ENCODE measurements at places on chromosomes 1 and 21.

DNA sequence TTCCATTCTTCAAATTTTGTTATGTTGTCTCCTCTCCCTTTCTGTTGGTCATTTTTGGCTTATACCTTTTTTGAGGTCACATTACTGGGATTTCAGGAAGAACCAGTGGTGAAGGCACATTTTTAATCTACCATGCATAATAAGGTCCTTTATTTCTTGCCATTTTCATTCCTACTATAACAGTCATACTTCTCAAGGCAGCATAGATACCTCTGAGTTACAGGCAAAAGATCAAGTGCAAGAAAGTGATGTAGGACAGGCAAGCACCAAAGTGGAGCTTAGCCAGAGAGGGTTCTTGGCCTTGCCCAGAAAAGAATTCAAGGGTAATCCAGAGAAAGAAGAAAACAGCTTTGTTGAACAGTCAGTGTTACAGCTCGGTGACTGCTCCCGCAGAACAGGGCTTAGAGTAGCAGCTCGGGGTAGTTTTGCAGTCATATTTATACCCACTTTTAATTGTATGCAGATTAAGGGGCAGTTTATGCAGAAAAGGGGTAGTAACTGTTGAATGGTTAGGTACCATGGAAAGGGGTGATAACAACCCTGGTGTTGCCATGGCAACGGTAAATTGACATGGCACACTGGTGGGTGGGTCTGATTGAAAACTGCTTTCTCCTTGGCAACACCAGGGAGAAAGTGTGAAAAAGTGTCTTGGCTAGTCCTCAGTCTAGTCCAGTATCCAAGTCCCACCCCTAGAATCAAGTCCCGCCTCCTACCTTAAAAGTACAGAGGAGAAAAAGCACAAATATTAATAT is 39.6 kb upstream of the DOCK7 start:
- DNase-seq, result no peak

GRCh38 chr1:161378014-161378413 is 10.3 kb upstream of the CFAP126 start:
- DNase-seq, result no peak

- no peak for DNase-seq
These were observed 71.7 kb upstream of the TMPRSS2 start for GRCh38 chr21:41579692-41580091.

DNA sequence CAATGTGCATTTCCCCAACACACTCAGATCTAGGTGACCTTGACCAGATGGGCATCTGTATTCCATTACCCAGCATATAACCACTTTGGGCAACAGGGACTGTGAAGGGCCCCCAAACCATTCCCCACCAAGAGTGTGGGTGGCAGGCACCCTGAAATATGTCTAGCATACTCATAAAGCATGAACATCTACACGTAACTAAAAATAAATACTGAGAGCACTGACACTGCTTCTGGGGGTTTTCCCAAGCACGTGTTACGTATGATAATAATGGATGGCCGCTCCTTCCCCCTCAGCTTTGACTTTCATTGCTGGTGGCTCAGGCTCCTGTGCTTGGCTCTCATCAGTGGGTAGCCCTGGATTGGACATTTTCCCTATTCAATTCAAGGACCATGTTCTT is 39.1 kb downstream of the IGSF3 start:
- DNase-seq, result no peak

GRCh38 chr1:215002471-215002870 is 80.1 kb upstream of the KCNK2 start:
- no peak for DNase-seq

GRCh38 chr1:12521096-12521495 is 96.9 kb downstream of the DHRS3 start:
- no peak for DNase-seq

DNA sequence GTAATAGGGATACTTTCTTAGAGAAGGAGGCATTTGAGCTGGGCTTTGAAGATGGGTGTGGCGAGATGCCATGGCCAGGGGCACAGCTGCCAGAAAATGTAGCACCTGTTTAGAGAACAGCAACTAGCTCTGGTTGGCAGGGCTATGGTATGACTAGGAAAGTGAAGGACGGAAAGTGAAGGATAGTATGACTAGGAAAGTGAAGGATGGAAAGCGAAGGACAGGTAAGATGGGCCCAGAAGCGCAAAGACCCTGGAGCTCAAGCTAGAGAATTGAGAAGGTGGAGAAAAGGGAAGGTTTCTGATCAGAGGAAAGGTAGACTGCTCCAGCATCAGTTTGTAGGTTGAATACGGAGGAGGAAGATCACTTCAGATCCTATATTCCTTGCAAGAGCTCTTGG is 205.4 kb downstream of the SLC35F3 start:
- DNase-seq, result no peak

- no peak for DNase-seq
These were observed 98.6 kb downstream of the ZNF281 start for GRCh38 chr1:200311256-200311655.

- no peak for DNase-seq
These were observed 8.4 kb downstream of the MYBPH start for GRCh38 chr1:203167026-203167912.

DNA sequence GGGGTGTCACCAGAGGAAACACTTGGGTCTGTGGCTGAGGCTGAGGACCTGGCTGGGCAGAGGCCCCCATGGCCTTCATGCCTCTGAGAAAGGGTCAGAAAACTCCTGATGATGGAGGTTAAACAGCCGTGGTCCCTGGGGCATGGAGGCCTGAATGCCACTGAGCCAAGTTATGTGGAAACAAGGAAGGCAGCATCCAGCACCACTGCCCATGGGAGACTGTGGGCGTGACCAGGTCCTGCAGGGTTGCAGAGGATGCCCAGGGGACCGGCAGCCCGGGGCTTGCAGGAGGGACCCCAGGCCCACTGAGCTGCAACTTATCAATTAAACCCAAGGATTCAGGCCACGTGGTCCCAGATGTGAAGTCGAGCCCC is 18.9 kb upstream of the COL6A2 start:
- DNase-seq, result no peak

DNA sequence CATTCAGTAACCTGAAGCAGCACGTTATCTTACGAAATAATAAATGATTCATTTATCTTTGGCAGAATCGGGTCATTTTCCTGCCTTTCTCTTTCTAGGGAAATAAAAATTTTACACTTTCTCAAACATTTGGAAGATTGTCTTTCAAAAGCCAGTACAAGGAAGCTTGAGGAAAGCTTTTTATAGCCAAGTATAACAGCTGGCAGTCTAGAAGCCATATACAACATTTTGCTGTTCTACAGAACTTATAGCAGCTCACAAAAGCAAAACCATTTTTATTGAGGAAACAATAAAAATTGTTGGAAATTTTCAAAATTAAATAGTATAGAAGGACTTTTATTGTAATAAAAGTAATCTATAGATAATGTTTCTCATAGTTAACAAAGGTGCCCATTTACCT is 448.6 kb downstream of the SMYD3 start:
- no peak for DNase-seq

DNA sequence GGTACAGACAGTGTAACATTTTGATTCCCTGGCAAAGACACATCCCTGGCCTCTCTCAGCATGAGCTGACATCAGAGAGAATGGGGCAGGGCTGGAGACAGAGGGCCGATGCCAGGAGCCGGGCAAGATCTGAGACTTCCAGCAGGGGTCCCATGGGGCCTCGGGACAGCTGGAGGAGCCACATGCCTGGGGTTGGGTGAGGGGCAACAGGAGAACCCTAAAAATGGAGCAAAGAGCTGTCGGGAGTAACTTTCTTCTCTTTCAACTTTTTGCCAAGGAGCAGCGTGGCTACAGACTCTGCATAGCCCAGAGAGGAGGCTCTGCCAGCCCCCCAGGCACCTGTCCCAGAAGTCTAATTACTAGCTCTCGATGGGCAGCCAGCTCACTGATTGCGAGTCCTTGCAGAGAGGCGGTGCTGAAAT is 130.8 kb downstream of the LACTBL1 start:
- DNase-seq, result no peak

DNA sequence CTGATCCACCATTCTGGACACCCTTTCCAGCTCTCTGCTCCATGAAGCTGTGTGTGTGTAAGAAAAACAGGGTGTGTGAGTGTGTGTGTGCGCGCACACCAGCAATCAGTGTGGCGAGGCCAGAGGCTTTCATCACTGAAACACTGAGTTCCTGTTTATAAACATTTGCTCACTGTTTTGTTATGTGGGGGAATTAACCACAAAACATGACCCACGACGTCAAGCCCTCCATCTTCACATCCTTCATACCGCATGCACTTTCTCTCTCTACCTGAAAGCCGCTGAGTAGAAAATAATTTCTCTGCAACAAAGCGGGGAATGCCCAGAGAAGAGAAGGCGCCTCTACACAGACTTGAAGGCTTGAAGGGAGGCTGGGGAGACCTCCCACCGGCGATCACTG is 148.9 kb upstream of the IRF2BP2 start:
- DNase-seq, result no peak

- no peak for DNase-seq
These were observed 57.2 kb downstream of the ITPKB start for GRCh38 chr1:226681652-226682493.

GRCh38 chr1:194940336-194941030 is 1667.8 kb downstream of the KCNT2 start:
- no peak for DNase-seq

DNA sequence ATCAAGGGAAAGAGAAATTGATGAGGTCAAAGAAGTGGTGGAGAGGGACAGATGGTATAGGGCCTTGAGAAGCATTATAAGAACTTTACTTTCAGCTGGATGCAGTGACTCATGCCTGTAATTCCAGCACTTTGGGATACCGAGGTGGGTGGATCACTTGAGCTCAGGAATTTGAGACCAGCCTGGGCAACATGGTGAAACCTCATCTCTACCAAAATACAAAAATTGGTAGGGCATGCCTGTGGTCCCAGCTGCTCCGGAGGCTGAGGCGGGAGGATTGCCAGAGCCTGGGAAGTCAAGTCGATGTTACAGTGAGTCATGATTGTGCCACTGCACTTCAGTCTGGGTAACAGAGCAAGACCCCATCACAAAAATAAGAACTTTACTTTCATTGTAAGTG is 5.7 kb downstream of the TMEM50A start:
- no peak for DNase-seq

- no peak for DNase-seq
These were observed 1098.3 kb downstream of the ADGRL2 start for GRCh38 chr1:82899017-82899416.

DNA sequence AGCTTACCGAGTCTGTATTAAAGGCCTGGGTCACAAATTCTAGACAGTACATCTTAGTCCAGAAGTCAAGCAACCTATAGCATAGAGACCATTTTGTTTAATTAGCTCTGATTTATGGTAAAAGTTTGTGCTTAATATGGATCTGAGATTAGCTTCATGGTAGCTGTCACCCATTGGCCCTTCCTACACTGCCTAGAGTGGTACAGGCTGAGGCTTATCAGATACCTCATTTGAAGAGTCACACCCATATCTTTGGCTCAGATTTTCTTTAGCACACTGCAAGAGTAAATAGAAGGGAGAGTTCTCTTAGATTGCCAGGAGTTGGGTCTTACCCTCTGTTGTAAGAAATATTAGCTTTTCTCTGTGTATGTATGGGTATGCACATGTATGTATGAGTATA is 3.6 kb downstream of the AK4 start:
- no peak for DNase-seq

- no peak for DNase-seq
These were observed 60.6 kb upstream of the RGL1 start for GRCh38 chr1:183744132-183744913.

GRCh38 chr21:37408464-37409193 is 42.1 kb downstream of the DYRK1A start:
- no peak for DNase-seq

GRCh38 chr21:30014886-30015285 is 75.1 kb upstream of the GRIK1 start:
- DNase-seq, result no peak

DNA sequence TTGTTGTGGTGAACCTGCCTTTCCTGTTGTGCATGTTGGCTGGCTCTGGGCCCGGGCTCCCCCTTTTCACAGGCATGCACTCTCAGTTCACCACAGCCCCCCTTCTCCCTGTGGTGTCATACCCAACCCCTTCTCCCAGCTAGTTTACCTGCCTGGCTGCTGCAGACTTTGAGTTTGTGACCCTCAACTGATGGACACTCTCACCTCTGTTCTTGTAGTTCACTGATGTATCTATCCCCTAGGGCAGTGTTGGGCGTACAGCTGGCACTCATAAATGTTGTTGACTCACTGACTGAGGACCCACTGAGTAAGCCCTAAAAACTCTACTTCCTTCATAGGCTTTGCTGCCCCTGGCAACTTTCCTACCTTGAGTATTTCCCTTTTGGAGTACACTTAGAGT is 54.9 kb downstream of the WDR64 start:
- DNase-seq, result no peak

DNA sequence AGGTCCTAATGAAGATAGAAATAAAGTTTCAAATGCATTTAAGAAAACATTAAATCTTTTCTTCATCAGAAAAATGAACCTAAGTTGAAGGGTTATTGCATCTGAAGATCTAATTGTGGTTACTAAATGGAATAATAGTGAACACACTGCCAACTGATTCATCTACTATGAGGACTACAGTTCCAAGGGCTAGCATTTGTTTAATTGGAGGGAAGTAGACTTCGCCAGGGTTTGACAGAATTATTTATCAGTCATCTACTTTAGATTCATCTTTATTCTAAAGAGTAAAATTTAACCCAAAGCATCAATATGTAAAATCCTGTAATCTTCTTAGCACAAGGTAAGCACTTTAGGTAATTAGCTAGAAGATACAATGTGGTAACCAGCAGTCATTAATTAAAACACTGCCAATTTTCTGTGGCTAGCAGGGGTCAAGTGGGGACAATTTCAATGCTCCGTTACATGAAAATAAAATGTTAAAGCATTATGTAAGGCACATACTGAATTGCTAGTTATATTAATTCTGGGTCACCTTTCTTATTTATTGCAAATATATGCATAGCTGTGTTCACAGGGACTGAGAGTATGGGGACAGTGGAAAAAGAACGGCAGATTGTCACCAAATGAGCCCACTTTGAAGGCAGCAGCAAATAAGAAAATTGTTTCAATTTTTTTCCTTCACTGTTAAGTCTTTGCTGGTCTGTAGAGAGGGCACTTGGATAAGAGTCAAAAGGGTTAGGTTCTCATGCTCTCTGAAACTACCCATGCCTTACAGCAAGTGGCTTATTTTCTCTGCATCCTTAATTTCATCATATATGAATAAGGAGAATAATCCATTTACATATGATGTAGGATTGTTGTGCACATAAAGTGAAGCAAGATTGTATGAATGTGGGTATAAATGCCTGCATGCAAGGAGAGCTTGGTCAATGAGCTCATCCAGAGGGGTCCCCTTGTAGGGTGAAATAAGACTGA is 416.0 kb downstream of the PCP4 start:
- DNase-seq, result no peak

DNA sequence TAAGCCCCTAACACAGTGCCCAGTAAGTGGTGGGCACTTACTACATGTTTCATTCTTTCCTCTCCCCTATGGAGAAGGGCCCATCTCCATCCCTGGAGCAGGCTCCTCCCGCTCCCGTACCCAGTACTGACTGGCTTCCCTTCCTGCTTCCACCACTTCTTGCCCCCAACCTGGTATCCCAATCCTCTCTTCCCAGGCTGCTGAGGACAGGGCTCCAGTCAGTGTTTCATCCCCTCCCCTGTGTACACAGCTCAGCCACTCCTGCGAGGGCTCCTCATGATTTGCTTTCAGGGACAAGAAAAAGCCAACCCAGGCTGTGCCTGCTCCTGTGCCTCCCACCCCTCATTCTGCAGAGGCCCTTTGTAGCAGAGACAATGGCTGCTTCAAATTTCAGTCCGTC is 20.8 kb upstream of the ETV3 start:
- no peak for DNase-seq

GRCh38 chr1:212166644-212167043 is 118.6 kb upstream of the PPP2R5A start:
- no peak for DNase-seq
